ENCODE measurements at places on chromosomes 2 and 18.

GRCh38 chr2:64582774-64583340, 58.7 kb downstream of the AFTPH start:
- no peak for DNase-seq

DNA sequence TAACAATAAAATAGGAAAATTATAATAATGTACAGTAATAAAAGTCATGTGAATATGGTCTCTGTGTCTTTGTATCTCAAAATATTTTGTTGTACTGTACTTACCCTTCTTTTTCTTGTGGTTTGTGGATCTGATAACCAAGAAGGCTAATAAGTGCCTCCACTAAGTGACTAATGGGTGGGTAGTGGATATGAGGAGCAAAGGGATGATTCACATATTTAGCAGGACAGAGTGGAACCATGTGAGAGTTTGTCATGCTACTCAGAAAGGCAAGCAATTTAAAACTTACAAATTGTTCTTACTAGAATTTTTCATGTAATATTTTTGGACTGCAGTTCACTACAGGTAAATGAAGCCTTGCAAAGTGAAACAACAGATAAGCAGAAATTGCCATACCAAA, 1241.2 kb upstream of the CDH2 start:
- no peak for DNase-seq

GRCh38 chr2:3603536-3604206, 8.8 kb downstream of the COLEC11 start:
- no peak for DNase-seq

DNA sequence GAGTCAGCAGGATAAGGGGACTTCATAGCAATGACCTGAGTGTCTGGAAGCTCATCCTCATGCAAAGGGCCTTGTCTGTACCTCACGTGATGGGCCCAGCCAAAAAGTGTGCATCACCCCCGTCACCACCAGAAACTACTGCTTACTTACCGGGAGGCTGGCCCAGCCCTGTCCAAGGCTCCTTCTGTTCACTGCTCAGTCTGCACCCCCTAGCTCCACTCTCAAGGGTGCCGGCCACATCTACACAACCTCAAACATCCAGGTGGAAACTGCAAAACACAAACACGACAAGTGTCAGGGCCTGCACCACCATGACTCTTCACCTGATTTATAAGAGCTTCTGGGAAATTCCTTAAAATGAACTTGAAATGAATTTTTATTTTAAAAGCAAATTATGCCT, 55.1 kb downstream of the ADD2 start:
- no peak for DNase-seq

DNA sequence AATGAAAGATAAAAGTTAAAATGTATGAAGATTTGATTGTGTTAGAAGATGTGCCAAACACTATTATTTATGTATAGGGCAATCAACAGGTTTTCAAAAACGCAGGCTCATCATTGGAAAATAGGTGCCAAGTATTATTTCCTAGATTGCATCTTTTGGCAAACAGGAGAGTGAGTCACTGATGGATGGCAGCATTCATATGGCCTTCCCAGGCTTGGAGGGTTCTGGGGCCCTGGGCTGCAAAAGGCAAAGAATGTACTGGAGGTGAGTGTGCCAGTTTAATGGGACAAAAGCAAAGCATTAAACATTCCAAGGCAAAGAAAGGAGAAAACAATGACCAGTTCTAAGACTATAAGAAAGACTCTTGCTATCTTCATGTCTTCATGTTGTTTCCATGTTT, 379.4 kb downstream of the RIT2 start:
- no peak for DNase-seq

DNA sequence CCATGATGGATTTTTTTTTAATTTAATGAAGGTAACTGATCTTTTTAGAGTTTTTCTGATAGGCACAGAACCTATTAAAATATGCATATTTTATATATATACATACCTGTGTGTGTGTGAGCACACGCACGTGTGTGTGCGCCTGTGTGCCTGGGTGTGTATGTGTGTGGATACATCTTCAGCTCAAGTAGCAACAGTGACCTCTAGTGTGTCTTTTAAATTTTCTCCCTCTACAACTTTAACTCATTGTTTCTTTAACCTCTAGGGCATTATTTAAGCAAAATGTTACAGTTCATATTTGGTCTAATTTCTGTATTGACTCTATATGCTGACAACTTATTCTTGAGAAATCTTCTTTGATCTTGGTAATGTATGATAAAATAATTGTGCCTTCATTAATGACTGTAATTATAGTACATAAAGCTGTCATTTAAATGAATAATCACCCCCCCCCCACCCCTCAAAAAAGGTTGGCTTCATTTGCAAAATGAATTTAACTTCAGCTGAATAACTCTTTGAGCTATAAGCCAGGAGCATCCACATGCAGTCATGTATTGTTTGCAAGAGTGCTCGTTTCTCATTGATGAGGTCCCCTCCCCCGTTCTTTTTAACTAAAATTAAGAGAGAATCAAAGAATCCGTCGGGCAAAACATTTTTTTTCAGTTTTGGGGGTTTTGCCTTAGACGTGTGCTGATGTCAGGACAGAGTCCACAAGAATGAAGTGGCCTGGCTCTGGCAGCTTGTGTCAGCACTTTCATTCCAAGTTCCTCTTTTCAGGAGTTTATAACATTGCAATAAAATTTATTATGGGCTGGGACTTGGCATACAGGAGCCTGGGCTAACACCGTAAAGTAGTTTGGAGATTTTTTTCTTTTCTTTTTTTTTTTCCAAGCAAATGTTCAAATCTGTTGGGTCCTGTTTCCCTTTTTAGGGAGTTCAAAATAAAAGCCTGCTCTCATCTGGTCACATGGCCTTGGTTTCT, 80.0 kb downstream of the ETAA1 start:
- DNase-seq = peak; percentile 13

GRCh38 chr2:128159437-128159836, 68.4 kb downstream of the UGGT1 start:
- DNase-seq = no peak

- no peak for DNase-seq
Observed at GRCh38 chr2:110816404-110817365, 84.3 kb downstream of the ACOXL start.

DNA sequence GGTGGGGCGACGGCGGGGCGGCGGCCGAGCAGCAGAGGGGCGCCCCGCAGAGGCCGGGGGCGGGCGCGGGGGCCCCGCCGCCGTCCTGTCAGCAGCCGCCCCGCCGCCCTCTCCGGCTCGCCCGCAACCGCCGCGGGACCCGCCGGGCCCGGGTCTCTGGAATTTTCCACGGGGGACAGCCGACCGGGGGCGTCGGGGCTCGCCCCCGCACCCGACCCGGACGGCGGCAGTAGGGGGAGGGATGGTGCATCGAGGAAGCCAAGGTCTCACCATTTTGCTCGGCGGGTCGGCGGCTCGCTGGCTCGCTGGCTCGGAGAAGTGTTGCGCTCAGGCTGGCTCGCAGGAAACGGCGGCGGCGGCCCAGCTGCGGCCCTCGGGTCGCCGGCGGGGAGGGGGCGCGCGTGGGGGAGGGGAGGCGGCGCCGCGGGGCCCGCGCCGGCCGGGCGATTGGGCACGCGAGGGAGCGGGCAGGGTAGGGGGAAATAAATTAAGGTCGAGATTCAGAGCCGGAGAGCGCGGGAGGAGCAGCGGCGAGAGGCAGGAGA, 405 bp downstream of the PPP3R1 start:
- no peak for DNase-seq

DNA sequence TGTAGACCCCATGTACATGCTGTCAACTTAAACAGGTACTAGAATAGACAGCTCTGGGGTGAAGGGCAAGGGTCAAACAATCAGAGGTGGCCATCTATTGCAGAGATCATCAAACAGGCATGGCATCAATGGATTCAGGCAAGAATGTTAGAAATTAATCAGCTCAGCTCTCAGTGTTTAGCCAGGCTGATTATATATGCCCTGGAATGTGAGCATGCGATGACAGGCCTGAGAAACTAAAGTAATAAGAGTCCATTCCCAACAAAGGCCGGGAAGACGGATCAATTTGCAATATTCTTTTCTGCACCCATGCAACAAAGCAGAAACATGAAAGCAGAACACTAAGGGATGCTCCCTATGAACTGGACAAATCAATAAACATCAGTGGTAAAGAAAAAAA, 380.5 kb upstream of the SPRED2 start:
- no peak for DNase-seq

DNA sequence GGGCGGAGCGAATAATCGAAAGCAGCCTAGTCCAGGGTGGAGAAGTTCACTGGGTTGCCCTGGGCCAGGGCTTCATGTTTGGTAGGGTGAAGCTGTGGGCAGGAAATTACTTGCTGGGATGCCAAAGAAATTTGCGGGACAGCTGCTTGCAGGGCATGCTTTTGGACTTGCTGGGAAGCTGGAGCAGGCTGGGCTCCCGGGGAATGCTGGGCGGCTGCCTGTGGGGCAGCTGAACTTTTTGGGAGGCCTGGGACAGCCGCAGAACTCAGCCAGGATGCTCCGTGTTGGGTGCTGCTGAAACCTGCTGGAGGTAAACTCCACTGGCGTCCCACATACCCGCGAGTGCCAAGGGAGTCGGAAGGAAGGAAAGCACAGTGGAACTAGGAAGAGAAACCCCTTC, 31.9 kb downstream of the ASB1 start:
- DNase-seq = no peak

DNA sequence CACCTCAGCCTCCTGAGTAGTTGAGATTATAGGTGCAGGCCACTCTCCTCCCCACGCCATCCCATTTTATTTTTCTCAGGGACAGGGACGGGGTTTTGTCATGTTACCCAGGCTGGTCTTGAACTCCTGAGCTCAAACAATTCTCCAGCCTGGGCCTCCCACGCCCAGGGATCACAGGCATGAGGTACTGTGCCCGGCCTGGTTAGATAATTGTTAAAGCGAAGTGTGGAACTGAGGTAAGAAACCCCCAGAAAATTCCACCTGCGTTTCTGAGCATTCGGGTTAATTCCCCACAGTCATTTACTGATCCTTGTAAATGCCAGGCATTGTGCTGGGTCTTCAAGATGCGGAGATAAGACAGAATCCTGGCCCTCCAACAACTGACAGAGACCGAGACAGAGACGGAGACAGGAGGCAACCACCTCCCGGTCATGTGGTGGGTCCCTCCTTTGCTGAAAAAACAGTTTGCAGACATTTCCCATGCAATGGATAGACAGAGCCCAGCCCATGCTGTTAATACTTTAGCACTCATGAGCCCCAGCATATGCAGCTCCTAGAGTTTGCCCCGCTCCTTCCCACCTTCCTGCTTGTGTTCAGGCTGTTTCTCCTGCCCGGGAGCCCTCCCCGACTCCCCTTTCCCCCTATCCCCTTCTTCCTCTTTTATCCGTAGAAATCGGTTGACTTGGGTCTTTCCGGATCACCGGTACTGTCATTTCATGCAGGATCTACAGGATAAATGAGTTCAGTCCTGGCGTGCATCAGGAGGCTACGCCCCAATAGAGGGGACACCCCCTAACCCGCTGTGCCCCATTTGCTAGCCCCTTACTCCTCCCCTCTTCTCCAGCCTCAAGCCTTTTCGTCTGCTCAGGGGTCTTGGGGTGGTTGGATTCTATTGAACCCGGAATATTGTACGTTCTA, 1.6 kb upstream of the RHOB start:
- DNase-seq = no peak

GRCh38 chr2:144959416-144959815, 439.5 kb upstream of the ZEB2 start:
- DNase-seq = no peak

GRCh38 chr18:31497836-31498573, at the start of gene DSG2:
TSS of gene DSG2 (plus strand) at chr18:31498177. CDS start at chr18:31498252, 75 bp downstream.
- DNase-seq = peak; percentile 48

DNA sequence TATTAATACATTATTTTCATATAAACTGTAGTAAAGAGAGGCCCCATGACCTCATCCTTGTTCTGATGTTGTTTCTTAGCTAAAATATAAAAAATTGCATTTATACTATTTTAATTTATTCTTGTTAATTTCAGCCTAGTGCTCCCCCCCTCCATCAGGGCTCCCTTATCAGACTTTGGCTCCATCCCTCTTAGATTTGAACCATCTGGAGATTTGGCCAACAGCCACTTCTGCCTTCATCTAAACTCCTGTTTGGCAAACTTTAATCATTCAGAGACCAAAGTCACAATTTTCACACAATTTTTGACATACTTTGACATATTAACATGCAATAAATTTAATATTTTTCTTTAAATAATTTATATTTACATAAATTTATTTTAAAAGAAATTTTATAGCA, 569.3 kb downstream of the TDRD15 start:
- no peak for DNase-seq

- no peak for DNase-seq
Observed at GRCh38 chr2:202033317-202034248, at the start of gene FZD7. TSS of gene FZD7 (plus strand) at chr2:202033855. CDS start at chr2:202034648, 793 bp downstream.

- DNase-seq = no peak
Observed at GRCh38 chr2:8568543-8569302, 113.1 kb upstream of the ID2 start.

DNA sequence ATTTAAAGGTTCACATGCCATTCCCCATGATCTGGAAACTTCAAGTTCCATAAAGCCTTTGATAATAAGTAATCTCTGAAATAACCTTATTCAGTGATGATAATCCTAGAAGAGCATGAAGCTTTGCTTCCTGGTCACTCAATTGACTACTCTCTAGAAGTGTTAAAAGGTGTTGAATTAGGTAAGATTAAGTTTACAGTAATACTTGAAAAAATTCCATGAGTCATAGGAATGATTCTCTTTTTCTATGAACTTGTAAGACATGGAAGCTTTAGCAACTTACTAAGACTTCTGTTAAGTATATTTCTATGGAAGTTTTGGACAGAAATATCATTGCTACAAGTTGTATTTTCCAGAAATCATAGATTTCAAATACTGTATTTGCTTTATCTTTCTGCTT, 100.6 kb downstream of the MYO1B start:
- DNase-seq = no peak

GRCh38 chr2:55843994-55844345, 79.6 kb downstream of the EFEMP1 start:
- no peak for DNase-seq

GRCh38 chr2:61434314-61434713, 36.6 kb downstream of the USP34 start:
- no peak for DNase-seq

- DNase-seq = no peak
Observed at GRCh38 chr18:46416706-46417638, 240.0 kb downstream of the LOXHD1 start.

DNA sequence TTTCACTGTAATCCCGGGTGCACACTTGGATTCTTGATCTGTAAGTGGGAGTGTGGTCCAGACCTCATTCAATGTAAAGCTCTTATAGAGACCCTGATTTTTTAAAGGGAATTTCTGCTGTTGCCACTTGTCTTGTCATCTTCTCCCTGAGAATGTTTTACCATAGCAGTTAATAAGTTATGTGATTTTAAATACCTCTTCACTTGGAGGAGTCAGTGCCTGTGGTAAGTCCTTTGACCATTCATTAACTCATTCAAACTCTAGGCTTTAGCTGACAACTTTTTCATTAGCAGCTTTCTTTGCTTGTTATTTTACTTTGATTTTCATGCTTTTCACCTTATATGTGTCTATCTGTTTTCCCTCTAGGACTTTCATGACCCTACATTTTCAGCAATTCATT, 51.3 kb downstream of the FMNL2 start:
- no peak for DNase-seq

Data from iPS DF 6.9 (cell line).